ENCODE measurements at places on chromosomes 2 and 18.

- no peak for DNase-seq
Observed at GRCh38 chr18:75100832-75101630, 107.9 kb downstream of the PTGR3 start.

DNA sequence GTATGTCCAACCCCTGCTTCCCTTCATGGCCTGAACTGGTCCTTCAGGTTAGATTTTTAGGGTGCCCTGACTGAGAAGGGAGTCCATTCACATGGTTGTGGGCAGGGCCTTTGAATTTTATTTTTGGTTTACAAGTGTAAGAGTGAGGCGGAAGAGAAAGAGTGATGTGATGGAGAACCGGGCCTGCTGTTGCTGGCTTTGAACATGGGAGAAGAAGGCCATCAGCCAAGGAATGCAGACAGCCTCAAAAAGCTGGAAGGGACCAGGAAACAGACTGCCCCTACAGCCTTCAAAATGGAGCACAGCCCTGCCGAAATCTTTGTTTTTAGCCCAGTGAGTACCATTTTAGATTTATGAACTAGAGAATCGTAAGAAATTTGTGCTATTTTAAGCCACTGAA, 105.0 kb downstream of the CDK15 start:
- DNase-seq: no peak

DNA sequence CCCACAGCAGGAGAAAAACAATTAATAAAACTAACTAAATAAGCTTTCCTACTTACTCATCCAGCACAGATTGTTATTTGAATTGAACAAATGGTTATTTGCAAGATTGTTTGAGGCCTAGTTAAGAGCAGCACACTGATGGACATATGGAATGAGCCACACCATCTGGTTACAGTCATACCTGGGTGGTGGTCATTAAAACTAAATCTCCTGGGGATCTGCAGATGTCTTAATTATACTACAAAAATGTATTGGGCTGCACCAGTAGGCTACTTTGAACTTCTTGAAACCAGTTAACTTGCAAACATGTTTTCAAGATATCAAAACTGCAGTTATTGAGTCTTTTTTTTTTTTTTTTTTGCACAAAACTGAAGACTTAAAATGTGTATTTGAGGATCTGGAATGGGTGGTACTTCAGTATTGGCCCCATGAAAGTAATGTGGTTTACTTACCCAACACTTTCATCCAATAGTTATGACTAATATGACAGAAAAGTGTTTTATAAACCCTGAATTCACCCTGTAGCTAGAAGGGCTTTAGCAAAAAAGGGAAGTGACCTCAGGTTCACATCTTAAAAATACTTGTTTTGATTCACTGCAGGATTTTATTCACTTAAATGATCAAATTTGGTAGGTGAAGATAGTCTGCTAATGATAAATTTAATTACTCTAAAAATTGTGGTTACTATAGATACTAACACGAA, 10.8 kb downstream of the AGFG1 start:
- no peak for DNase-seq

DNA sequence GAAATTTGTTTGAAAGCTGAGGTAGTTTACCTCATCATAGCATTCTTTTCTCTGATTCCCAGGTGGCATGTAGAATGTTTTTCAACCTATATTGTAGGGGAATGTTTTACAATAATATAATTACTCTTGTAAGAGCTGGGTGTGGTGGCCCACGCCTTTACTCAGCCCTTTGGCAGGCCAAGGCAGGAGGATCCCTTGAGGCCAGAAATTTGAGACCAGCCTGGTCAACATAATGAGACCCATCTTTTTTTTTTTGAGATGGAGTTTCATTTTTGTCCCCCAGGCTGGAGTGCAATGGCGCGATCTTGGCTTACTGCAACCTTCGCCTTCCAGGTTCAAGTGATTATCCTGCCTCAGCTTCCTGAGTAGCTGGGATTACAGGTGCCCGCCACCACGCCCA, 3.6 kb downstream of the USP39 start:
- DNase-seq: no peak

- DNase-seq: no peak
Observed at GRCh38 chr2:230085201-230085600, 16.5 kb upstream of the SLC16A14 start.

GRCh38 chr2:455015-455705, 167.3 kb upstream of the ALKAL2 start:
- DNase-seq: no peak

- peak; percentile 33 for DNase-seq
Observed at GRCh38 chr2:210224941-210225672, at the start of gene ACADL. Gene ACADL, minus strand, starts transcription at chr2:210225447. Its CDS starts 184 bp downstream, at chr2:210225263.

- DNase-seq: no peak
Observed at GRCh38 chr18:60391571-60392226, 19.1 kb upstream of the MC4R start.

- no peak for DNase-seq
Observed at GRCh38 chr18:35355140-35355618, 11.0 kb upstream of the ZNF24 start.

- DNase-seq: no peak
Observed at GRCh38 chr2:66813525-66813924, 378.6 kb downstream of the MEIS1 start.

Data from DMS79 treated with DMSO at 0.1 percent for 48 hours (cell line).